ENCODE measurements at places on chromosomes 2 and 18.

GRCh38 chr2:127639111-127639474 lies 6.9 kb upstream of the GPR17 start:
- H3K27me3 ChIP-seq = no peaks in the 10 kb centered on the region
- DNase-seq = no peak
- no peaks in the 10 kb centered on the region for H3K36me3 ChIP-seq
- H3K4me3 ChIP-seq = no peak overlapping the region
- peaks cover 26% of the 10 kb centered on the region for H3K4me1 ChIP-seq

- no peaks in the 10 kb centered on the region for H3K36me3 ChIP-seq
- DNase-seq = no peak
- H3K4me3 ChIP-seq = no peak overlapping the region
- H3K4me1 ChIP-seq = no peaks in the 10 kb centered on the region
- no peak overlapping the region for H3K27ac ChIP-seq
These were observed 34.9 kb upstream of the HPCAL1 start for GRCh38 chr2:10267551-10268465.

DNA sequence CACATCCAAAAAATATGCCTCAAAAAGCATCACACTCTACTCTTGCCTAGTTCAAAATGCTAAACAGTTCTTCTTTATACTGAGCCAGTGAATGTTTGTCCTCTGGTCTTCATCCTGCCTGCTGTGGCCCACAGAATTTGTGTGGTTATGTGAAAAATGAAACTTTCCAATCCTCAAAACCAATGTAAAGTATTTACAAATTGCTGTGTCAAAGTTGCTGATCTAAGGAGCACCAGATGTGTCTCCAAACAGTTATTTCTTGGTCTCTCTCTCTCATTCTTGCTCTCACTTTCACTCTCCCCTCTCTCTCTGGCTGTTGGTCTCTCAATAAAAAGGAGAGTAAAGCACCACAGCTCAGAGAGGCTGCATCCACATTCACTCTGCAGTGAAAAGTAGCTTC lies 23.0 kb downstream of the EPHA4 start:
- no peak overlapping the region for H3K27ac ChIP-seq
- H3K4me1 ChIP-seq = no peaks in the 10 kb centered on the region
- H3K36me3 ChIP-seq = no peaks in the 10 kb centered on the region
- no peak for DNase-seq
- no peaks in the 10 kb centered on the region for H3K27me3 ChIP-seq

GRCh38 chr2:238287737-238288649 lies at the start of gene PER2:
TSS of gene PER2 (minus strand) at chr2:238288610. CDS start at chr2:238277936, 10,674 bp downstream.
- H3K36me3 ChIP-seq = no peaks in the 10 kb centered on the region
- H3K4me1 ChIP-seq = peaks cover 75% of the 10 kb centered on the region
- no peaks in the 10 kb centered on the region for H3K27me3 ChIP-seq
- no peak for DNase-seq
- H3K4me3 ChIP-seq = peak within 1 kb of the TSS; percentile 86
- H3K27ac ChIP-seq = peak within 1 kb of the TSS; percentile 96

GRCh38 chr2:88831792-88832248 lies 140.3 kb downstream of the RPIA start:
- H3K4me3 ChIP-seq = no peak overlapping the region
- H3K27me3 ChIP-seq = no peaks in the 10 kb centered on the region
- no peak overlapping the region for H3K27ac ChIP-seq
- H3K36me3 ChIP-seq = no peaks in the 10 kb centered on the region
- H3K4me1 ChIP-seq = no peaks in the 10 kb centered on the region
- no peak for DNase-seq

- H3K27ac ChIP-seq = peak overlapping the region; percentile 92
- no peaks in the 10 kb centered on the region for H3K27me3 ChIP-seq
- no peaks in the 10 kb centered on the region for H3K36me3 ChIP-seq
- H3K4me3 ChIP-seq = no peak overlapping the region
These were observed 128.8 kb upstream of the SLC1A4 start for GRCh38 chr2:64860276-64860885.

Data from vagina (tissue), 2 donors.